ENCODE measurements at places on chromosomes 2 and 18. TPM values are rescaled to one million over a fixed set of nuclear protein-coding genes. Genes with fewer than 3 reads are reported as not detected.

Gene CRYGD
- total RNA-seq, result not detected

Gene PROM2
- total RNA-seq, result 0.22 TPM

Gene GAD1
- total RNA-seq, result 0.40 TPM

Gene GCA
- 2.2 TPM for total RNA-seq

Gene DAW1
- 0.20 TPM for total RNA-seq

Gene NT5DC4
- not detected for total RNA-seq

Gene ALPP
- not detected for total RNA-seq

Gene ZBTB7C
- total RNA-seq, result not detected

Gene ZNF519
- total RNA-seq, result 1.4 TPM

Gene CCDC74A
- total RNA-seq, result 3.5 TPM

Measured in lung microvascular endothelial cell (primary cell).